ENCODE measurements at places on chromosomes 3 and 15. TPM values are rescaled to one million over a fixed set of nuclear protein-coding genes. Genes with fewer than 3 reads are reported as not detected.

Gene GRK7
- total RNA-seq: 0.98 TPM

Gene FSTL1
- 387 TPM for total RNA-seq

Gene C3orf85
- total RNA-seq: not detected

Gene OR5K2
- not detected for total RNA-seq

Gene PAQR9
- total RNA-seq: not detected

Gene LRTM1
- not detected for total RNA-seq

Gene CCR9
- total RNA-seq: not detected

Gene LDHAL6B
- not detected for total RNA-seq

Gene SST
- 23.8 TPM for total RNA-seq

Gene GABRG3
- total RNA-seq: not detected

Gene SCAANT1
- not detected for total RNA-seq

Gene FOXB1
- not detected for total RNA-seq

Gene GJD2
- not detected for total RNA-seq

Gene TM4SF18
- total RNA-seq: 10.1 TPM

Gene AGBL1
- not detected for total RNA-seq

Gene BTBD1
- 51.3 TPM for total RNA-seq

Gene VEPH1
- 2.7 TPM for total RNA-seq
